Stimulated activated CD4-positive, alpha-beta T cell treated with anti-CD3 and anti-CD28 coated beads, Interleukin-1b, Interleukin-23, amount 100 ng/mL, for 48 hours (primary cell): ENCODE measurements at places on chromosomes 5 and 9.

- DNase-seq: no peak
These were observed 36.3 kb downstream of the RUSC2 start for GRCh38 chr9:35526087-35526801.

DNA sequence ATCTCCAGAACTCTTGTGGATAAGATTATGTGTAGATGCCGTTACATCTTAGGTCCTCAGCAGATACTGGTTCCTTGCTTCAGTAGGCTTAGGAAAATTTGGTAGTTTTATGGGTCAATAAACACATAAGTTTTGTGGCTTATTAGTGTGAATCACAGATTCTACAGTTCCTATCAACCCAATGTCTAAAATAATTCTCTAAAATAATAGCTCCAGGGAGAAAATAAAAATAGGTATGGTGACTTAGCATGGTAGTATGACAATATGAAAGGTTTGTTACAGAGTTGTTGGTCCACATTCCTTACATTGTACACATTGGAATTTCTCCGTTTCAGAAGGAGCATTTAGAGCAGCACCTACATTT lies 91.7 kb downstream of the AOPEP start:
- DNase-seq: no peak

DNA sequence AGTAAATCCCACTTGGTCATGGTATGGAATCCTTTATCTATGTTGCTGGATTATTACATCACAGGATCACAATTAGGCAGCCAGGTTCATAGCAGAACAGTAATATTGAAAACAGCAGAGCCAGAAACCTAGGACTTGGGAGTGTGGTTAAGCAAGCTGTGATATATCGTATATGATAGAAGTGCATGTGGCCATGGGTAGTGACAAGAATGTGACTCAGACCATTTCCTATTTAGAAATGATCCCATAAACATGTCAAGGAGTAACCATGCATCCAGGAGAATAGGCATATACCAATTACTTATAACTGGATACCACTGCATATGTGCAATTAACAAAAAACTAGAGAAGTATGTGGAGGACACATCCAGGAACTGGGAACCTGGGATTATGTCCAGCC lies 31.2 kb downstream of the AMBP start:
- no peak for DNase-seq

GRCh38 chr9:136944212-136944518 lies 373 bp downstream of the FBXW5 start:
- no peak for DNase-seq

GRCh38 chr5:32949286-32949970 lies 238.3 kb downstream of the NPR3 start:
- DNase-seq: no peak

- no peak for DNase-seq
These were observed 178.3 kb downstream of the DNAH5 start for GRCh38 chr5:13766236-13766635.

GRCh38 chr5:17991775-17992174 lies 357.5 kb downstream of the TAF11L14 start:
- no peak for DNase-seq

GRCh38 chr9:124894035-124894740 lies 32.3 kb downstream of the ARPC5L start:
- no peak for DNase-seq

GRCh38 chr9:95349091-95350038 lies 31.9 kb upstream of the FANCC start:
- DNase-seq: no peak

- DNase-seq: no peak
These were observed 140.4 kb downstream of the TUSC1 start for GRCh38 chr9:25537808-25538207.

DNA sequence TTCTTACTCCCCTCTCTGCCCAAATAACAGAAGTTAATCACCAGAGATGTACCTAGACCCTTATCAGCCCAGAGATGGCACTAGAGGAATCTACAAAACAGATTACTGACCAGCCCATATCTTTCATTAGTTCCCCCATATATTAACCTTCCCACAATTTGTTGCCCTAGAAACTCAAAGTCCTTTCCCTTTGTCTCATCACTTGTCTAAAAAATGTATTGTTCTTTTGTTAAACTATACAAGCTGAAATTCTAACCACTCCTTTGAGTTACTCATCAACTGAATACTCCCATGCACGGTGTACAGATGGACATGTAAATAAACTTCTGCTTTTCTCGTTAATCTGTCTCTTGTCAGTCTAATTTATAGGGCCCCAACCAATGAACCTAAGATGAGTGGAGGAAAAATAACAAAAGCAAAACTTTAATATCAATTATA lies 130.9 kb downstream of the CCDC192 start:
- no peak for DNase-seq

DNA sequence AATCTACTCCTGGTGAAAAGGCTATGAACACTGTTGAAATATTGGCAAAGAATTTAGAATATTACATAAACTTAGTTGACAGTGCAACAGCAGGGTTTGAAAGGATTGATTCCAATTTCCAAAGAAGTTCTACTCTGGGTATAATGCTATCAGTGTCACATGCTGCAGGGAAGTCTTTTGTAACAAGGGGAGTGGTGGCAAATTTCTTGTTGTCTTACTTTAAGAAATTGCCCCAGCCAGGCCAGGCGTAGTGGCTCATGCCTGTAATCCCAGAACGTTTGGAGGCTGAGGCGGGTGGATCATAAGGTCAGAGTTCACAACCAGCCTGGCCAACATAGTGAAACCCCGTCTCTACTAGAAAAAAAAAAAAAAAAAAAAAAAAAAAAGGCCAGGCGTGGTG lies 86.3 kb upstream of the OTULINL start:
- DNase-seq: no peak

DNA sequence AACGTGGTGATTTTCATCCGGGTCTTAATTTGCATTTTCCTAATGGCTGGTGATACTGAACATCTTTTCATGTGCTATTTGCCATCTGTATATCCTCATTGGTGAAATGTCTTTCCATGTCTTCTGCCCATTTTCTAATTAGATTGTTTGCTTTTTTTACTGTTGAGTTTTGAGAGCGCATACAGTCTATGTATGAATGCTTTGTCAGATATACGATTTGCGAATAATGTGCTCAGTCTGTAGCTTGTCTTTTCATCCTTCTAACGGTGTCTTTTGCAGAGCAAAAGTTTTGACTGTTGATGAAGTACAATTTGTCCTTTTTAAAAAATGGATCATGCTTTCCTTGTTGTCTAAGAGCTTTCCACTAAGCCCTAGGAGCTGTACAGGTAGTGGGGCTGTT lies 143.0 kb downstream of the RGS3 start:
- DNase-seq: no peak

DNA sequence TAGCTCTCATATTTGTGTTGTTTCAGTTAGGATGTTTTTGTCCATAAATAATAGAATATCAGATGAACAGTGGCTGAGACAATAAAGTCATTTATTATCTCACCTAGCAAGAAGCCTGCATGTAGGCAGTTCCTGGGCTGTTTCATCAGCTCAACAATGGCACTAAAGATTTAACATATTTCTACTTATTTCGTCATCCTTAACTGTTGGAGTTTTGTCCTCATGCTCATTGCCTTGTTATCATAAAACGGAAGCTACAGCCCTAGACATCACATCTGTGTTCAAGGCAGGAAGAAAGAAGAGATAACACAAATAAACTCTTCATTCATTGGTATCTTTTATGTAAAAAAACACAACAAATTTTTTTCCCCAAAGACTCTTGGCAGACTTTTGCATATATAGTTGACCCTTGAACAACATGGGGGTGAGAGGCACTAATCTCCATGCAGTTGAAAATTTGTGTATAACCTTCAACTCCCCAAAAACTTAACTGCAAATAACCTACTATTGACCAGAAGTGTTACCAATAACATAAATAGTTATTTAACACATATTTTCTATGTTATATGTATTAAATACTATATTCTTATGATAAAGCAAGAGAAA lies 277.2 kb upstream of the ADRA1B start:
- no peak for DNase-seq

DNA sequence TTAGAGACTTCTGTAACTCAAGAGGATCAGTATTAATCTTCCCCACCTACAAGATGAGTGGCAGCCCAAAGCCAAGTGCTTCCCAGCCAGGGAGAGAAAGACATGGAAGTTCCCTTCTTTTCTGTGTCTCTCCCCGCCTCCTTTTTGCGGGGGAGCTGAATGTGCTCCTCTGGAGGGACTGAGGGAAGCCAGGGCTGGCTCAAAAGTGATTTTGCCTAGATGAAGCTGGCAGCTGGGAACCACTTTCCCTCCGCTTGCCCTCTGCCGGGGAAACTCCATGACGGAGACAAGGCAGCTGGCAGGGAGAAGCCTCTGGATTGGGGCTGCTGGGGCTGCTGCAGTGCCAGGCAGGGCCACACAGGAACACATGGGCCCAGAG lies 24.4 kb downstream of the EGR1 start:
- DNase-seq: no peak

DNA sequence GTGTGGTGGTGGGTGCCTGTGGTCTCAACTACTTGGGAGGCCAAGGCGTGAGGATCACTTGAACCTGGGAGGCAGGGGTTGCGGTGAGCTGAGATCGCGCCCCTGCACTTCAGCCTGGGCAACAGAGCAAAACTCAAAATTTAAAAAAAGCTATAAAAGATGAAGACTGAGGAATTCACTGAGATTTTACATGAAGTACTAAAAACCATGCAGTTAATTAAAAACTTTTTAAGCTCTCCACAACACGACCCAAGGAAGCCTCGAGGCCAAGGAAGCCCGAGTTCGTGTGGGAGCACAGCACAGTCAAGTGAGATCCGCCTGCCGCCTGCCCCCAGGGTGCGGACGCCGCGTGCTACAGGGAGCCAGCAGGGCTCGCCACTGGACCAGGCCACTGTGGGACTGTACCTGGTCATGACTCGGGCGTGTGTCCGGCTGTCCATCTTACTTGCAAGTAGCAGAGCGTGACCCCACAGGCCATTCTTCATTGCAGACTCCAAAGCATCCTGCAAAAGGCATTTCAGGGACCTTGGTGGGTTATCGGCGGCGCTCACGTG lies 21.2 kb upstream of the INPP5E start:
- no peak for DNase-seq

DNA sequence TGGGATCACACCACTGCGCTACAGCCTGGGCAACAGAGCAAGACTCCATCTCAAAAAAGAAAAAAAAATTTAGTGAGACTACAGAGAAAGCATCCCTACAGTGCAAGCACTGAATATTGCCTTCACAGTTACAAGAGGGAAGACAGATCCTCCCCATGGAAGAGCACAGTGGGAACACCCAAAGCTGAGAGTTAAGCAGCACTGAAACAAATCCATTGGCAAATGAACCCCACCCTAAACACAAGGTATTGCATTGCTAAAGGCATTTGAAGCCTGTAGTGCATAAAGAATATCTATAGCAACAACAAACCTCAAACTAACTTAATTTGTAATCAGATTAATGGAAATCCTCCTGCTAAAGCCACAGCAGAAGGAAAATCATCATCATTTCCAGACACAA lies 27.1 kb downstream of the HTR1A start:
- no peak for DNase-seq

DNA sequence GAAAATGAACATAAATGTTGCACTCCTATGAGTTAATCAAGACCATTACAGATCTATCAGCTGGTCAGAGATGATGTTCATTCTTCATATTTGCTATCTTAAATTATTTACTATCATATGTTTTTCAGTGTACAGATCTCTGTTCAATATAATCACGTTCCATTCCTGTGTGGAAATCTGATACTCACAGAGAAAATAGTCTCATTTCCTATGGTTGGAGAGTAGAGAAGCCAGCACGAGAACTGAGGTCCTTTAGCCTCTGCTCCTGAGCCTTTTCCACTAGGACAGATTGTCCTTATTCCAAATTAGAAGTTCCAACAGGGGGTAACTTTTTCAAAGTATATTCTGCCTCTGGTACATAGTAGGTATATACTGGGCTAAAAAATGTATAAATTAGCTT lies 29.2 kb downstream of the UGCG start:
- DNase-seq: no peak

GRCh38 chr5:110512266-110512665 lies 214.2 kb downstream of the TMEM232 start:
- DNase-seq: no peak

DNA sequence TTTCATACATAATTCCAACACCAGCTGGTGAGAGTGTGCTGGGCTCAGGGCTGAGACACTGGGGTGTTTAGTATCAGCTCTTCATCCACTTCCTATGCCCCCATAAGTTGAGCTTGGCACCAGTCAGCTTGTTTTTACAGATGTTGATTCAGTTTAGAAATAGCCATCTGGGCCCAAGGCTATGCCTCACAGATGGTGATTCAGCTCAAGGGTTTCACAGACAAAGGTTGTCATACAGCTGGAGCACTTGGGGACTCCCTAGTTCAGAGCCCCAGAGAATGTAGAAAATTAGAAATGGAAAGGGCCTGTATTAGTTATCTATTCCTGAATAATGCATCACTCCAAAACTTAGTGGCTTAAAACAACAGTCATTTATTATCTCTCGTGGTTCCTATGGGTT lies 10.3 kb upstream of the CRHBP start:
- no peak for DNase-seq

DNA sequence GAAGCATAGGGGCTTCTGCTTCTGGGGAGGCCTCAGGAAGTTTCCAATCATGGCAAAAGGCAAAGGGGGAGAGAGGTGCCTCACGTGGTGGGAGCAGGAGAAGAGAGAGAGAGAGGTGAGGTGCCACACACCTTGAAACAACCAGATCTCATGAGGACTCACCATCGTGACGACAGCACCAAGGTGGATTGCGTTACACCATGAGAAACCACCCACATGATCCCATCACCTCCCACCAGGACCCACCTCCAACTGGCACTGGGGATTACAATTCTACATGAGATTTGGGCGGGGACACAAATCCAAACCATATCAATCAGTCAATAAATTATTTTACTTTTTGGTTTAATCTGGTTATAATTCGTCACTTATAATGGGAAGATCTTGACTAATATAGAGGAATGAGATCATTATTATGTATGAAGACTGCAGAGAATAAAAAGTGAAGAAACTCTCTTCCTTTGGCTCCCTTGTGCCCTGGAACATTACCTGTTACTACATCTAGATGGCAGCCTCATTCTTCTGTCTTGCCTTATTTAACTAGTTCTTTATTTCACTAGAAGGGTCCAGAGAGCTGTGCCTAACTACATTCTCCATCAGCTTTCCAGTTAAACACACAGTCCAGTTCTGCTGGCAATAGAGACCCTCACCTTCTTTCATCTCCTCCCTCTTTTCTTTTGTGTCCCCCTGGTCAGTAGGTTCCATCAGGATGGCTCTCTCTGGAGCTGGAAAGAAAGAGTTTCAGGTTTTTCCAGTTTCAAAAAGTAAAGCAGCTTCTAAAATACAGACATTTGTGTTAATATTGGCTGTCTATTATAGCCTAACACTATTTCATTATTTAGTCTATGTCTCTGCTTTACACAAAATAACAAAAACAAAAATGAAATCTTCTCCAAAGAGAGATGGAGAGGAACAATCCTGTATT lies 21.7 kb upstream of the SPINK7 start:
- DNase-seq: no peak

GRCh38 chr5:75461679-75462078 lies 49.8 kb downstream of the CERT1 start:
- DNase-seq: no peak

- DNase-seq: no peak
These were observed 14.1 kb upstream of the MARCOL start for GRCh38 chr5:148224117-148224742.
